ENCODE measurements at places on chromosomes 2 and 18.

GRCh38 chr2:3129867-3130266 is 247.8 kb downstream of the EIPR1 start:
- DNase-seq = no peak

DNA sequence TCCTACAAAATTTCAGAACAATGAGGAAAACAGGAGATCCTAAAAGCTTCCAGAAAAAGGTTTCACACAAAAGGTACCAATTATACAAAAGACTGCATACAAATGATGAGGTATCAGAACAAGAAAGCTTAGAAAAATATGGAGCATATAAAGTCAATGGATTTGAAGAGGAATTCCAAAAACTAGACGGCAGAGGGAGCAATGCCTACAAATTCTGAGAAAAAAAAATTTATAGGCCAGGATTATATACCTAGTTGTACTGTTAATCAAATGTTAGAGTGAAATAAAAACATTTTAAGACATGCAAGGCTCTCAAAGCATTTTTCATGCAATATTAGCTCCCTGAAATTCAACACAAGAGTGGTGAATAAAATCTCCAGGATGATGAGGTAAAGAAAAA is 106.2 kb downstream of the ZRANB3 start:
- DNase-seq = no peak

DNA sequence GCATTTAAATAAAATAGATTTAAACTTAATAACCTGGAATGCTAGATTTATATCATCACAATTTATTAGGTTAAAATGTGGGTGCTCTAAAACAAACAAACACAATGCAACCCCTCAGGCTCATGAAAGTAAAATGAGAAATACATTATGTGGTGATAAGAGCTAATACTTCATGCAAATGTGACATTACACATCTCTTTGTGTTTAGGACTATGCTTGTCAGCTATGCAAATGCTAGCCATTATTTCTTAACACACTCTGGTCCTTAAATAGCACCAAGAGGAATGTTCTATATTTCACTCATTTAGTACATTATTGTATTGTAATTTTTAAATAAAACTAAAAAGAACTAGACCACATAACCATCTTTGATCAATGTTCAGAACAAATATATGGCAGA is 627.6 kb downstream of the DPP10 start:
- no peak for DNase-seq

- no peak for DNase-seq
Observed at GRCh38 chr2:172672114-172672513, 63.5 kb upstream of the RAPGEF4 start.

GRCh38 chr18:45384137-45384961 is 230.9 kb upstream of the SLC14A2 start:
- DNase-seq = peak; percentile 57

Data from astrocyte of the spinal cord (primary cell).